PC-9 (cell line): ENCODE measurements at places on chromosomes 4 and X. TPM values are rescaled to one million over a fixed set of nuclear protein-coding genes. Genes with fewer than 3 reads are reported as not detected.

The ANXA5 gene
- 177 and 230 TPM in 2 replicates for total RNA-seq

The SLC10A3 gene
- 38.3 and 54.9 TPM in 2 replicates for total RNA-seq

The STK32B gene
- total RNA-seq = not detected in 2 replicates

The RXFP1 gene
- total RNA-seq = not detected in 2 replicates

The CPZ gene
- 9.1 and 12.1 TPM in 2 replicates for total RNA-seq

DNA sequence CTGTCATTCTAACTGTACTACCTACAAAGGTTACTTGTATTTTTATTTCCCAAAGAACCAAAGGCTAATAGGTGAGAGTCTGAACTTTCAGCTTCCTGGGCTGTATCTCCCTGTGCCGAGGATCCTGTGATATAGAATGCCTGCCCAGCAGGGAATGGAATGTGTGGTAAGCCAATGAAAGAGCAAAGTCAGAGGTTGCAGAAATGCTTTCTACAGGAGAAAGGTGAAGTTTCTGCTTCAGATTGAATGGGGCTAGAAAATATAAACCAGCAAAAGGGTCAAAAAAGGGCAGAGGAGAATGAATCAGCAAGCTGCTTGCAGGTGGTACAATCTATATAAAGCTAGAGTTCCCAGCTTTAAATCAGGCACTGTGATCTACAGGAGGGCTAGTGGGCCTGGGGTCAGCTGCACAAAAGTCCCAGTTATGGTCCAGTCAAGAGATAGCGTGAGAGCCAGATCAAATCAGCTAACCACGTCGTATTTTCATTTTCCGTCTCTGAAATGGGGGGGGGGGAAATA, 146.1 kb downstream of the DCTD start:
- no peaks in the 10 kb centered on the region for H3K4me1 ChIP-seq
- DNase-seq = no peak
- H3K36me3 ChIP-seq = no peaks in the 10 kb centered on the region
- H3K27me3 ChIP-seq = peaks cover 90% of the 10 kb centered on the region
- no peak overlapping the region for H3K27ac ChIP-seq

- peaks cover 25% of the 10 kb centered on the region for H3K4me1 ChIP-seq
- peak overlapping the region; percentile 60 for H3K4me3 ChIP-seq
- H3K36me3 ChIP-seq = no peaks in the 10 kb centered on the region
- H3K27me3 ChIP-seq = no peaks in the 10 kb centered on the region
- peak; percentile 44 for DNase-seq
Observed at GRCh38 chr4:48780865-48781214, 761 bp upstream of the FRYL start.

DNA sequence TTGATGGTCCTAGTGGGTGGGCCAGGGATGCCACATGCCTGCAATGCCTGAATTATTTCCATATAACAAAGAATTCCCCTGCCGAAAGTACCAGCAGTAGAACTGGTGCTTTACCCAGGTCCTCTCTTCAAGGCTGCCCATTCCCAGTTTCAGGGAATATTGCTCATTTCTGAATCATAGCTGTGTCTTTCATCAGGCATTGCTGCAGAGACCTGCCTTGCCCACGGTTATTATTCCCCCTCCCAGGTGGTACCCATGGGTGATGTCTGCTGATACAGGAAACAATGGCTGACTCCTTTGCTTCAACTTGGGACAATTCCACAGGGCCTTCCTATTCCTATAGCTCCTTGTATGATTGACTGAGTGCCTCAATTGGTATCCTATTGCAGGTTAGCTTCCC, 9.7 kb upstream of the IQCM start:
- H3K27me3 ChIP-seq = no peaks in the 10 kb centered on the region
- H3K27ac ChIP-seq = no peak overlapping the region
- H3K4me3 ChIP-seq = no peak overlapping the region
- DNase-seq = no peak

DNA sequence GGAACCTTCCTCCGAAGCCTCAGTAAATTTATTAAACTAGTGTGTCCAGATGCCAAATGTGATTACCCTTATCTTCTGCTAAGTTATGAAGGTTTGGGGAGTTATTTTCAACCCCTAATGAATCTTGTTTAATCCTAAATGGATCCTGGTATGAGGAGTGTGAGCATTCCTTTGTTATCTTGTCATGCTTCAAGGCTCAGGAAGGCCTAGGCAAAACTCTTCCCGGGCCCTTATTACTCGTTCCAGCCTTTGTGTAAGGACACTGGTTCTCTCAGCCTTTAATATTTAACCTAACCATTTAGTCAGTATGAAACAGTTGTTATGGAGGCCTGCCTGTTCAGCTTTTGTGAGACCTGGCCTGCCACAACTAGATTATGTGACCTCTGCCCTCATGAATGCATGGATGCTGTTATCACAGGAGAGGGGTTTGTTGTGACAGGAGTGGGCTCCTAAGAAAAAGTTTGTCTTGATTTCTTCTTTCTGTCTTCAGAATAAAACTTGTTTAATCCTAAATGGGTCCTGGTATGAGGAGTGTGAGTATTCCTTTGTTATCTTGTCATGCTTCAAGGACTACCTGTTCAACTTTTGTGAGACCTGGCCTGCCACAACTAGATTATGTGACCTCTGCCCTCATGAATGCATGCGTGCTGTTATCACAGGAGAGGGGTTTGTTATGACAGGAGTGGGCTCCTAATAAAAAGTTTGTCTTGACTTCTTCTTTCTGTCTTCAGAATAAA, 181.7 kb downstream of the SLC39A8 start:
- H3K36me3 ChIP-seq = no peaks in the 10 kb centered on the region
- DNase-seq = no peak
- no peaks in the 10 kb centered on the region for H3K27me3 ChIP-seq
- H3K27ac ChIP-seq = no peak overlapping the region
- no peaks in the 10 kb centered on the region for H3K4me1 ChIP-seq

- no peaks in the 10 kb centered on the region for H3K27me3 ChIP-seq
- no peaks in the 10 kb centered on the region for H3K4me1 ChIP-seq
- no peaks in the 10 kb centered on the region for H3K36me3 ChIP-seq
- no peak for DNase-seq
Observed at GRCh38 chr4:122119739-122120138, 32.4 kb upstream of the BLTP1 start.

- no peaks in the 10 kb centered on the region for H3K4me1 ChIP-seq
- no peak for DNase-seq
- no peak overlapping the region for H3K27ac ChIP-seq
- H3K36me3 ChIP-seq = no peaks in the 10 kb centered on the region
Observed at GRCh38 chr4:96126227-96126626, 286.3 kb downstream of the PDHA2 start.

DNA sequence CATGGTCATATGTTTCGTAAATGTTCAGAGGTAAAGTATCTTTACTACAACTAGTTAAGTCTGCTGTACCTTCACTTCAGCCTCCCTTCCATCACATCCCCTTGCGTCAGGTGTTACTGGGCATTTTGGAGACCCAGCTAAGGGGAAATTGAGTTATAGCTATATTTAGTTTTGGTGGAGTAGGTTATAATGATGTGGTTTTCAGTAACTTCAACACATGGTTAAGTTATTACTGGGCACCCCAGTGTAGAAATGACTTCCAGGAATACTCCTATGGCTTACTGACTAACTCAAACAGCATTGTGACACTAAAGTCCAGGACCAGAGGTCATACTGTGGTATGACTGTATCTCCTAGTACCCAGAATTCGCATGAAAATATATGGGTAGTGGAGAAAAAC, 23.4 kb upstream of the ACSL1 start:
- H3K27me3 ChIP-seq = no peaks in the 10 kb centered on the region
- H3K27ac ChIP-seq = no peak overlapping the region
- peaks cover 18% of the 10 kb centered on the region for H3K4me1 ChIP-seq

GRCh38 chrX:10189317-10190268, 32.8 kb downstream of the CLCN4 start:
- H3K27me3 ChIP-seq = no peaks in the 10 kb centered on the region
- peak; percentile 50 for DNase-seq

- no peak overlapping the region for H3K27ac ChIP-seq
- H3K27me3 ChIP-seq = no peaks in the 10 kb centered on the region
- H3K36me3 ChIP-seq = no peaks in the 10 kb centered on the region
- H3K4me3 ChIP-seq = no peak overlapping the region
- H3K4me1 ChIP-seq = no peaks in the 10 kb centered on the region
Observed at GRCh38 chr4:52991472-52991871, 129.4 kb downstream of the RASL11B start.

DNA sequence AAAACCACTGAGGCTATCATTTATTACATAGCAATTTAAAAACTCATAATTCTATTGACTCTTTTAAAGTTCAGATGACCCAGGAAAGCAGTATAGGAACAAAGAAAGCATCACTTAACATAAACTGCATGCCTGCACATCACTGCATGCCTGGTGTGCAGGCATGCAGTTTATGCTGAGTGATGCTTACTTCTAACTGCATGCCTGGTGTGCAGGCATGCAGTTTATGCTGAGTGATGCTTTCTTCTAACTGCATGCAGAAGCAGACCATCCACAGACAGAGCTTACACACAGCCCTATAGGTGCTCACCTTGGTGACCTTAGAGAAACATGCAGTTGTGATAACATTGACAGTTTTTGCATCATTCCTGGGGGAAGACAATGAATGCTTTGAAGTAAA, 17.0 kb downstream of the SDAD1 start:
- no peaks in the 10 kb centered on the region for H3K27me3 ChIP-seq
- no peak for DNase-seq
- H3K36me3 ChIP-seq = peaks cover 16% of the 10 kb centered on the region
- H3K4me3 ChIP-seq = no peak overlapping the region
- H3K27ac ChIP-seq = no peak overlapping the region

- H3K4me3 ChIP-seq = no peak overlapping the region
- no peak overlapping the region for H3K27ac ChIP-seq
- DNase-seq = no peak
- H3K4me1 ChIP-seq = no peaks in the 10 kb centered on the region
Observed at GRCh38 chr4:751676-752075, 46.0 kb downstream of the PCGF3 start.

GRCh38 chr4:123598331-123598730, 201.7 kb downstream of the SPRY1 start:
- no peaks in the 10 kb centered on the region for H3K36me3 ChIP-seq
- peaks cover 23% of the 10 kb centered on the region for H3K4me1 ChIP-seq
- no peak for DNase-seq

- no peak overlapping the region for H3K27ac ChIP-seq
- no peaks in the 10 kb centered on the region for H3K4me1 ChIP-seq
- no peaks in the 10 kb centered on the region for H3K36me3 ChIP-seq
Observed at GRCh38 chrX:572538-573124, 58.0 kb upstream of the SHOX start.

DNA sequence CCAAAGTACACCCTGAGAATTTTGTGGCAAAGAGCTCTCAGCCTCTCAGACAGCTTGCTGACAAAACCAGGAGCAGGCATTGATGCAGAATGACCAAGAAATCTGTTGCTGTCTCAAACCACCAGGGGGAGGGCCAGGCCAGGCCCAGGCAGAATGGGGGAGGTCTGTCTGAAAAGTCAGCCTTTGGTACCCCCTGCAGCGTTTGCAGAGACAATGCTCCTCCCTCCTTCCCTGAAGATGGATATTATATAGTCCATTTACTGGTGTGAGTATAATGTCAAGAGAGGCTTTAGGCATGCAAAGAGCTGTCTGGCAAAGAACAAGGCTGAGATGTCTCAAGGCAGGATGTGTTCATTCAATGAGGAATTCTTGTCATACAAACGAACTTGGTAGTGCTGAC, 52.9 kb upstream of the TRPC5OS start:
- no peaks in the 10 kb centered on the region for H3K36me3 ChIP-seq
- no peaks in the 10 kb centered on the region for H3K4me1 ChIP-seq
- DNase-seq = peak; percentile 1
- H3K4me3 ChIP-seq = no peak overlapping the region
- no peak overlapping the region for H3K27ac ChIP-seq
- no peaks in the 10 kb centered on the region for H3K27me3 ChIP-seq

- no peak overlapping the region for H3K4me3 ChIP-seq
- no peak for DNase-seq
- no peaks in the 10 kb centered on the region for H3K27me3 ChIP-seq
- peaks cover 14% of the 10 kb centered on the region for H3K4me1 ChIP-seq
Observed at GRCh38 chr4:6680372-6681034, 13.2 kb upstream of the S100P start.

- no peaks in the 10 kb centered on the region for H3K27me3 ChIP-seq
- H3K36me3 ChIP-seq = no peaks in the 10 kb centered on the region
- DNase-seq = no peak
- H3K27ac ChIP-seq = no peak overlapping the region
- no peak overlapping the region for H3K4me3 ChIP-seq
- H3K4me1 ChIP-seq = no peaks in the 10 kb centered on the region
Observed at GRCh38 chr4:18057821-18058533, 36.4 kb upstream of the LCORL start.

- no peak overlapping the region for H3K4me3 ChIP-seq
- H3K4me1 ChIP-seq = no peaks in the 10 kb centered on the region
- no peak overlapping the region for H3K27ac ChIP-seq
- no peak for DNase-seq
- no peaks in the 10 kb centered on the region for H3K27me3 ChIP-seq
Observed at GRCh38 chrX:39459952-39460351, 637.8 kb downstream of the BCOR start.

DNA sequence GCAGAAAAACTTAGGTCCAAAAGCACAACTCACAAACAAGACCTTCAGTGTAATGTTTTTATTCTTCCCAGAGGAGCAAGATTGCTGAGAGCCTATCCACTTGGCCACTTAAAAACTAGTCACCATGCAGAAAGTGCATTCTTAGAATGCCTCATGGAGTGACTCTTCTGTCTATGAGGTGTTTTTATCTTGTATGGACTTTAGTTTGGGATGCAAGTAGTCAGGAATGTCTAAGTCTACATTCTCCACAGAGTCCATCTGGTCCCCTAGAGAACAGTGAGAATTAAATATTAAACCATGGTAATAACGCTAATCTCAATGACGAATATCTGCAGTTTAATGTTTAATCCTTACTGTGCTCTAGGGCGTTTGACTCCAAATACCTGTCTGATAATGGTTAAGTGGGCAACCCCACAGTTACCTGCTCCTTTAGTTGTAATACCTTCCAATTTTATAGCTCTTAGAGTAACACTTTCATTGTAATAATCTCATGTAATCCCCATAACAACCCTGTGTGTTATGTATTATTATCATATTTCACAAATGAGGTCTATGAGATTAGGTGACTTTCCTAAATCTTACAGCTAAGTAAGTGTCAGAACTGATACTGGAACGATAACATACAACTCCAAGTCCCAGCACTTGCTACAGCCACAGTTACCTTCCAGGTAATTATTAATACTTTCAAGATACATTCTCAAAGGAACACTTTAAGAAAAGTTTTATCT, 235.6 kb upstream of the JADE1 start:
- H3K4me1 ChIP-seq = peaks cover 20% of the 10 kb centered on the region
- H3K4me3 ChIP-seq = no peak overlapping the region
- H3K36me3 ChIP-seq = no peaks in the 10 kb centered on the region
- no peak overlapping the region for H3K27ac ChIP-seq
